ENCODE measurements at places on chromosomes 12 and 14. TPM values are rescaled to one million over a fixed set of nuclear protein-coding genes. Genes with fewer than 3 reads are reported as not detected.

DNA sequence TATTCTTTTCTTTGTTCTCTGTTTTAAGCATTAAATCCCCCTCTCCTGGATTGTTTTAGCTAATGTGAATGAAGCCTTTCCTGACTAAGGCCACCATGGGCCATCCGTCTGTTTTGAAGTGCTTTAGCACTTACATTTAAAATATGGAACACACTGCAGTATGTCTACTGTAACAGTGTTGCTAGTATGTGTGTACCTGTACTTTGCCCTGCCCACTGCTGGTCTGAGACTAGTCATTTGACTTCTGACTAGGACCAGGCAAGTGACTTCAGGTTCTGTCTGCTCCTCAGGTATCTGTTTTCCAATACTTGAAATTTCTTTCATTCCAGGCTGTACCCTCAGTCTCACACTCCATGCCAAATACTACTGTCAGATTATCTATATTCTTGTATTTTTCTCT, 120.1 kb upstream of the TSPAN8 start:
- no peak overlapping the region for H3K4me3 ChIP-seq
- no peaks in the 10 kb centered on the region for H3K27me3 ChIP-seq
- H3K36me3 ChIP-seq, result no peaks in the 10 kb centered on the region
- DNase-seq, result no peak
- no peaks in the 10 kb centered on the region for H3K4me1 ChIP-seq

- DNase-seq, result no peak
- H3K27ac ChIP-seq, result no peak overlapping the region
- H3K4me1 ChIP-seq, result no peaks in the 10 kb centered on the region
- no peaks in the 10 kb centered on the region for H3K36me3 ChIP-seq
- no peak overlapping the region for H3K4me3 ChIP-seq
Measured at GRCh38 chr14:77133720-77134338, 7.8 kb downstream of the ZDHHC22 start.

The C12orf54 gene
- polyA plus RNA-seq, result 3.3 TPM

GRCh38 chr12:75099210-75099609, 110.4 kb downstream of the KCNC2 start:
- no peaks in the 10 kb centered on the region for H3K4me1 ChIP-seq
- no peak for DNase-seq
- H3K27me3 ChIP-seq, result no peaks in the 10 kb centered on the region
- H3K36me3 ChIP-seq, result no peaks in the 10 kb centered on the region

The FGF23 gene
- not detected for polyA plus RNA-seq

DNA sequence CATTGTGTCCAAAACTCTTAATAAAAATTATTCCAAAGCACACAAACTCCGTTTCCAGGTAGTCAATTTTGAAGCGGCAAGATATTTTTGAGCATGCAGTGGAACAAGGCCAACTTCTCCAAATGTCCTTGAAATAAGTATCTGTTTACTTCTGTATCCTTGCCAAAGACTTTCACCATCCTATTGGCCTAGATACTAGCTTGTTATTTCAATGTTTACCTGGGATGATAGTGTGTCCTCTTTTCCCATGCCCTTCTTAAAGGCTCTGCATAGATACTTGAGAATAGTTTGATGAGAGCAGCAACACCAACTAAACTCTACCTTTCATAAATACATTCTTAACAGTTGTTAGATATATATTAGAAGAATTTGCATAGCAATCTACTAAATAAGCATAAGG, 160.9 kb downstream of the KCNC2 start:
- H3K4me3 ChIP-seq, result no peak overlapping the region
- no peaks in the 10 kb centered on the region for H3K36me3 ChIP-seq
- DNase-seq, result no peak
- no peaks in the 10 kb centered on the region for H3K4me1 ChIP-seq
- H3K27me3 ChIP-seq, result no peaks in the 10 kb centered on the region
- no peak overlapping the region for H3K27ac ChIP-seq
